ENCODE measurements at places on chromosomes 13 and 19.

GRCh38 chr19:4831304-4831978 lies at the start of gene TICAM1:
Gene TICAM1, minus strand, starts transcription at chr19:4831712. Its CDS starts 13,335 bp downstream, at chr19:4818377.
- DNase-seq: peak; percentile 91

DNA sequence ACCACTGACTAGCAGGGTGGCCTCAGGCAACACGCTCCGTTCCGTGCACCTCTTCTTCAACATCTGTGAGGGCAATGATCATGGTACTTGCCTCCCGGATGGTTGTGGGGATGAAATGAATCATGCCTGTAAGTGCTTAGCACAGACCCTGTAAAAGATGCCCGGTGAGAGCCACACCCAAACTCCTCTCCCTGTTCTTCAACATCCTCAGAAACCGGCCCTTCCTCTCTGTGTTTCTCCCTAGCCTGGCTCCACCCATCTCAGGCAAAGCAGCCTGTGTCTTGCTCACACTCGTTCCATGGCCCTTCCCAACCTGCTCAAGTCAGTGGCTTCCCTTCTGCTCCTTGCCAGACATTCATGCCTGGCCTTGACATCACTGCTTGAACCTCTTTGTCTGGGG lies 5.8 kb upstream of the DMKN start:
- DNase-seq: no peak

DNA sequence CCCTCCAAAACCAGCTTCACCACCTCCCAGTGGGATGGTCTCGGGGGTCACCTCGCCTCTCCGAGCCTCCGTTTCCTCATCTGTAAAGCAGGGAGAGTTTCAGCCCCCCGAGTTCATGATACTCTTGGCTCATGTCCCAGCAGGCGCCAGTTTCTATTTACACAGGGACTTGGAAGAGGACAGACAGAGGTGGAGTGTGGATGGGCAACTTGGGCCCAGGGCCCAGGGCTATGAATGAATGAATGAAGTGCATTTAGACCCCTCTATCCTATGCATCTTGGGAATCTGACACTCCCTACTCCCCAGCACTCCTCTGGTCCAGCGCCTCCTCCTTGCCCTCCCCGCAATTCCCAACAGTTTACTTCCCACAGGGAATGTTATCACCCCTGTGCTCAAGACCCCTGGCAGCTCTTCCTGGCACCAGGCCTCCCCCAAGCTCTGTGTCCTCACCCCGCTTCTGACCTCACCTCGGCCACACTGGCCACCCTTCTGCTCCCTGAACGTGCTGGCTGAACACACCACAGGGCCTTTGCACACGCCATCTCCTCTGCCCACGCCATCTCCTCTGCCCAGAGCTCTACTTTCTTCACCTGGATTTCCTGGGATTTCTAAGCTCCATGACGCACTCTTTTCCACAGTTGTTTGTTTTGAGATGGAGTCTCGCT lies 4.9 kb upstream of the C2CD4C start:
- DNase-seq: peak; percentile 26

DNA sequence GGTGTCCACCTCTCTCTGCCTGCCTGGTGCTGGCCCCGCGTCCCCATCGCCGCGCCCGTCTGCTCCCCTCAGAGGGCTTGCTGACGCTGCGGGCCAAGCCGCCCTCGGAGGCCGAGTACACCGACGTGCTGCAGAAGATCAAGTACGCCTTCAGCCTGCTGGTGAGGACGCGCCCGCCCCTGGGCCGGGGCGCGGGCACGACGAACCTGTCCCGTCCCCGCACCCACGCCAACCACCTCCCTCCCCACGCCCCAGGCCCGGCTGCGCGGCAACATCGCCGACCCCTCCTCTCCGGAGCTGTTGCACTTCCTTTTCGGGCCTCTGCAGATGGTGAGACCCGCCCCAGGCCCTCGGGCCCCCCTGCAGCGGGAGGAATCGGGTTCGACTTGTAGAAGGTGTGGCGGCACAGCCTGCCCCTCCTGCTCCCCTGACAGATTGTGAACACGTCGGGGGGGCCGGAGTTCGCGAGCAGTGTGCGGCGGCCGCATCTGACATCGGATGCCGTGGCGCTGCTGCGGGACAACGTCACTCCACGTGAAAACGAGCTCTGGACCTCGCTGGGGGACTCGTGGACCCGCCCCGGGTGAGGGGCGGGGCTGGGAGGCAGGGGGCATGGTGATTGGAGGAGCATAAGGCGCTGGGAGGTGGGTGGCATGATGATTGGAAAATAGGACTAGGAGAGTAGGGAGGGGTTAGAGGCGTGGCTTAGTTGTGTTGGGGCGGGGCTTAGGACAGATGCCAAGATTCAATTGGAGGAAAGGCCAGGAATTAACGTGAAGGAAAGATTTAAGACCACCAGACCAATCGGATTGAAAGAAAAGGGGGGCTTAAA lies 6.6 kb downstream of the EPS8L1 start:
- no peak for DNase-seq

DNA sequence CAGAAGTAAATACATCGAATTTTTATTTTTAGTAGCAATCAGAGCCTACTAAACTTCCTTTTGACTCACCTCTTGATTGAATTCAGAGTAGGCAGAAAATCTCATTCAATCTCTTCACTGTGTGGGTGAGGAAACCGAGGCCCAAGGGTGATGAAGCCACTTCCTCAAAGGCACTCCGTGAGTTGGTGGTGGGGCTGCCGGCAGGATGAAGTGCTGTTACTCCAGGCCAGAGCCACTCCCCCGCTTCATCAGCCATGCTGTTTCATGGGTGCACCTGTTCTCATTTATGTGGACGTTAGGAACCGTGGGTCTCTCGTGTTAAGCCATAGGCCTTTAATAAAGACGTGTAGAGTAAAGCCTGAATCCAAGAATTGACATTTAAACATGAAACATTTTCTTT lies 13.2 kb downstream of the ING1 start:
- no peak for DNase-seq

DNA sequence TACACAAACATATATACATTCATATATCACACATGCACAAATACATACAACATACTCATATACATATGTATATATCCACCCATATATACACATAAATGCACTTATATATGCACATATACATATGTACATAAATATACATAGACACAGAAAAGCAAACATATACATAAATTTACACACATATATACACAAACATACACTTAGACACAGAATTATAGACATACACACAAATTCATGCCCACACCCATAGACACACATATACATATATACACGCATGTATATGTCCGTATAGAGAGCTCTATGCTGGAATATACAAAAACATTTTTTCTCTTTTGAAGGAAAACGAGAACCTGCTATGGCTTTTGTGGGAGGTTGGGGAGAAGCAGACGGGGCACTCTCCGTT lies 20.6 kb downstream of the PNMA8A start:
- DNase-seq: no peak

GRCh38 chr19:50362656-50363424 lies 2.6 kb downstream of the NAPSA start:
- no peak for DNase-seq

DNA sequence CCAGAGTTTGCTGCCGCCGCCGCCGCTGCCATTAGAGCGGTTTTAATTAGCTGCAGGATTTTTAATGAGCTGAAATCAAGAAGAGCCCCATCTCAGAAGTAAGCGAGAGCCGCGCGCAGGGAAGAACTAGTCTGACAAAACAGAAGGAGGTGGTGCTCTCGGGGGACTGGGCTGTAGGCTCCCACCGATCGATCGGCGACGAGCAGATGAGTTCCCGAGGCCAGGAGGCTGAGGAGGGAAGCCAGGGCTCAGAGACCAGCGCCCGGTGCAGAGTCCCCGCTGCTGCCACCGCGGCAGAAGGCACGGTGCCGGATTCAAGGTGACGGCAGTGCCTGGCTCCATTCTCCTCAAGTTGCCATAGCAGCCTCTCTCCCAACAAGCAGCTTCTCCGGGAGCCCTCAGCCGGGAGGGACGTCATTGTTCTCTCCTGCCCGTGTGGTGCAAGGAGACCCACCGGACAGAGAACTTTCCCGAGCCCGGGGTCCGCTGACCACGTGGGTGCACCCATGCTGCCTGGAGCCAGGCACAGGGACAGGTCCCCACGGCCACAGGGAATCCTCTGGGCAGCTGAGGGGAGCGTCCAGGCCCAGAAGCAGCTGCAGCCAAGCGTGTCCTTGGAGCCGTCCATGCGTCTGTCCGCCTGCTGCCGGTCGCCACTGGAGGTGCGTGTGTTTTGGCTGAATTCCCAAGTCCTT lies 62.9 kb downstream of the CHST8 start:
- DNase-seq: peak; percentile 37

- no peak for DNase-seq
Measured at GRCh38 chr13:43268632-43269031, 245.2 kb downstream of the DNAJC15 start.

DNA sequence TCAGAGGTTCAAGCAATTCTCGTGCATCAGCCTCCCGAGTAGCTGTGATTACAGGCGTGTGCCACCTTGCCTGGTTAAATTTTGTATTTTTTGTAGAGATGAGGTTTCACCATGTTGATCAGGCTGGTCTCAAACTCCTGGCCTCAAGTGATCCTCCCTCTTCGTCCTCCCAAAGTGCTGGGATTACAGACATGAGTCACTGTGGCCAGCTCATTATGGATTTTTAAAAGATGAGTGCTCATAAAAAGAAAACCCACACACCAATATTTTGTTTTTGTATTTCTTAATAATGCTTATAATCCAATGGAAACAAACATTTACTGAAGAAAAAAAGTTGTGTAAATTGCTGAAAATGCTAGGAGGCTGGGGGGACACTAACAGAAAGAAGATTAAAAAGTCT lies 5.0 kb upstream of the MICU2 start:
- DNase-seq: no peak

- DNase-seq: no peak
Measured at GRCh38 chr13:42895776-42896175, 96.3 kb downstream of the EPSTI1 start.

DNA sequence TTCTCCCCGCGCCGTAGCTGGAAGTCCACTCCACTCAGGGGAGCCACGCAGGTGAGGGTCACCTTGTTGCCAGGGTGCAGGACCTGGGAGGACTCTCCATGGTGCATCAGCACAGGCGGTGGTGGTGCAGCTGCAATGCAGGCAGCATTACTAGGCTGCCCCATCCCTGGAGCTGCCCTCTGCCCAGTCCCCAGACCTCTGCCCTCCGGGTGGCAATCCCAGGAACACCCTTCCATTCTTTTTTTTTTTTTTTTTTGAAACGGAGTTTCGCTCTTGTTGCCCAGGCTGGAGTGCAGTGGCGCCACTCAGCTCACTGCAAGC lies 1.8 kb downstream of the A1BG start:
- peak; percentile 30 for DNase-seq
